Natural killer cell (primary cell): ENCODE measurements at places on chromosomes 1 and 21. TPM values are rescaled to one million over a fixed set of nuclear protein-coding genes. Genes with fewer than 3 reads are reported as not detected.

- DNase-seq: no peak
Observed at GRCh38 chr1:184629266-184629665, 125.4 kb downstream of the EDEM3 start.

DNA sequence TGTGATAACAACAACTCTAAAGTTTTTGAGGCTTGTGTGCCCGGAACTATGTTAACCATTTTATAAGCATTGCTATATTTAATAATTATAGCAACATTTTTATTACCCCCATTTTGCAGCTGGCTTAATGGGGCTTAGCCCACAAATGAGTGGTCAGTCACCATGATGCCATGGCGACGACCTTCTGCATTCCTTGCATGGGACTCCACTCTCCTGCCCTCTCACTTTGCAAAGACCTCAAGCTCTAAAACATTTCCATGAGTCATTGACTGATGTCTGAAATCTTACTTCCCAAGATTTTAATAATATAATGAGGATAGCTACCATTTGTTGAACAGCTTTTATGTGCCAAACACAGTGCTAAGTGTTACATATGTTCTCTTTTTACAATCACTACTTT is 15.4 kb downstream of the NGF start:
- DNase-seq: no peak

DNA sequence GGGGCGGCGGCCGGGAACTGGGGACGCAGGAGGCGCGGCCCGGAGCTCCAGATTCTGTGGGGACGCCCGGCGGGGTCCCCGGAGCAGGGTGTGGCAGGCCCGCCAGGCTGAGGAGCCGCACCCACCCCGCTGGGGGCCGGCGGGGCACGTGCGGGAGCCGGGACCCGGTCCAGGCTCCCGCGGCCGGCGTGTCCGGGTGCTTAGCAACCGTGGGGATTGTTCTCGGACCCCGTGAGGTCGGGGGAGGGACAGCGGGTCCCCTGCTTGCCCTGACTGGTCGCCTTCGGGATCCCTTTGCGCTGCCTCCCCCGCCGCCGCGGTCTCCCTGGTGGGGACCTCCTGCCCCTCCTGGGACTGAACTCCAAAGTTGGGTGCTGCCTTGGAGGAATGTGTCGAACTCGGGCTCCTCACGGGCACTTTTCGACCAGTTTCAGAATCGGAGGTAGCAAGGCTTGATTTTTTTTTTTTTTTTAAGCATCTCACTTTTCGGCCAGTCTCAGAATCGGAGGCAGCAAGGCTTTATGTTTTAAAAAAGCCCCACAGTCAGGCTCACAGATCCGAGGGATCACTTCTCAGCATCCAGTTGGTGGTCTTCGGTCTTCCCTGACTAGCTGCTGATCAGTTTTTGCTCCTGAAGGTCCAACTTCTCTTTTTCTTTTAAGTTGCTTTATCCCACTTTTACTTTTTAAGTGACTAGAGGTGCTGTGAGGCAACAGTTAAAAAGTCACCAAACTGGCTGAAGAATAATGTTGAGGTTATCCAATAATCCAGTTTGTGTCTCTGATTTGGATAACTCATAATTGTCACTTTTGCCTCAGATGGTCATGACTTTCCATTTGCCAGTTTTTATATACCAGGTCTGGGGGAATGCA is 648 bp downstream of the FAM76A start:
- DNase-seq: peak; percentile 50

UBASH3A gene
- 5.0 TPM for total RNA-seq

LIN28A gene
- not detected for total RNA-seq

GRCh38 chr1:42177541-42177981 is 13.0 kb upstream of the GUCA2A start:
- no peak for DNase-seq

- no peak for DNase-seq
Observed at GRCh38 chr21:46038871-46039397, 57.4 kb downstream of the COL6A1 start.

DNA sequence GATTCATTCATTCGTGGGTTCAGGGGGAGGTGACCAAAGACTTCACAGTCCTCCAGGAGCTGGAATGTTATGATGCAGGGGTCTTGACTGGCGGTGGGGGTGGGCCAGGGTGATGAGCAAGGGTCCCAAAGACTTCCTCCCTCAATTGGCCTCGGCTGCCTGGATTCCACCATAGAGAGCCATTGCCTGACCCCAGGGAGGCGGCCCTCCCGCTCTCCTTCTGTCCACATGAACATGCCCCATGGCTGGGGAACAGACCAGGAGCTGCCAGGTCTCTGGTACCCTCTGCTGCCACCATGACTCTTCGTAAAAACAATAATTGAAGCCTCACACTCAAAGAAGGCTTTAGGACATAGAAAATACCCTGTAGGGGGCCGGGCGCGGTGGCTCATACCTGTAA is 102.5 kb upstream of the CASZ1 start:
- no peak for DNase-seq

DNA sequence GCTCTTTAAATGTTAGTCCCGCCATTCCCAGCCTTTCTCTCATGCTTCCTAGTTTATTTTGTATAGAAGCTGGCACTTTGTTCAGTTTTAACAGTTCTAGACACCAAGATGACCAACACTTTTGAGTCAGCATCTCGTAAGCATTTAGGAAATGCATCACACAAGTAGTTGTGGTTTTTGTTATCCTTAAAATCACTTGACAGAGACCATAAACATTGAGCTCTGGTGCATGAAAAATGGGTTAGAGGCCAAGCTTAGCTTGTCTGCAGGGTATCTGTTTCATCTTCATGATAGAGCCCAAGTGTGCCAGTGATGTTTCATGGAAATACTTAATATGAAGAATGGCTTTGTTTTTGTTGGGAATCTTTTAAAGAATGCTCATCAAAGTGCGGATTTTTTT is 159.7 kb downstream of the DISP1 start:
- no peak for DNase-seq

DNA sequence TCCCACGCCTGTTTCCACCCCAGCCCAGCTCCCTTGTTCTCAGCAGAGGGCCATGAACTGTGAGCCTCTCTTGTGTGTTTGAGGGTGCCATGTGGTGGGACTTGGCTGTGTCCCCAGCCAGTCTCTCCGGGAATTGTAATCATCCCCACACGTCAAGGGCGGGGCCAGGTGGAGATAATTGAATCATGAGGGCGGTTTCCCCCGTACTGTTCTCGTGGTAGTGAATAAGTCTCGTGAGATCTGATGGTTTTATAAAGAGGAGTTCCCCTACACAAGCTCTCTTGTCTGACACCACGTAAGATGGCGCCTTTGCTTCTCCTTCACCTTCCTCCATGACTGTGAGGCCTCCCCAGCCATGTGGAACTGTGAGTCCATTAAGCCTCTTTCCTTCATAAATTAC is 57.2 kb upstream of the COL6A2 start:
- DNase-seq: no peak

DNA sequence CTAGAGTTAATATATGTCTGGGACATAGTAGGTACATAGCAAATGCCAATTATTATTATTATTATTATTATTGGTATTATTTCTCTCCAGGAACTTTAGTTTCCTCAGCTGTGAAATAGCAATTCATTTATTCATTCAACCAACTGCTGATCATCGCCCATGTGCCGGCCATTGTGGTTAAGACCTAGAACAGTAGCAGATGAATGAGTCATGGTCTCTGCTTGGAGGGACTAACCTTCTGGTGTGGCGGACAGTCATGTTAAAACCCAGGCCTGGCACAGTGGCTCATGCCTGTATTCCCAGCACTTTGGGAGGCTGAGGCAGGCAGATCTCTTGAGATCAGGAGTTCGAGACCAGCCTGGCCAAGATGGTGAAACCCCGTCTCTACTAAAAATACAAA is 23.8 kb upstream of the LDLRAP1 start:
- DNase-seq: no peak

DNA sequence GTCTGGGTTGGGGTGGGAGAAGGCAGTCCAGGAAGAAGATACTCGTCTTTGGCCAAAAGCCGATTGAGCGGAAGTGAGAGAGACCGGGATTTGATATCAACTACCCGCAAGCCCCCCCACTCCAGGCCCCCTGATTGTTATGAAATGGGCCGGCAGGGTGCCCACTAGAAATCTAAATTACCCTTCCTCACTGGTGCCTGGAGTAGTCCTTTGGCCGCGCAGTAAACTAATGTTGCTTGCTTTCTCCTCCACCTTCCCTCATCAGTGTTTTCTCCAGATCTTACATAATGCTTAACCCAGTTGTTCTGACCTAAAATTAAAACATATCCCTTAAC is 119.2 kb upstream of the BARHL2 start:
- DNase-seq: no peak

DNA sequence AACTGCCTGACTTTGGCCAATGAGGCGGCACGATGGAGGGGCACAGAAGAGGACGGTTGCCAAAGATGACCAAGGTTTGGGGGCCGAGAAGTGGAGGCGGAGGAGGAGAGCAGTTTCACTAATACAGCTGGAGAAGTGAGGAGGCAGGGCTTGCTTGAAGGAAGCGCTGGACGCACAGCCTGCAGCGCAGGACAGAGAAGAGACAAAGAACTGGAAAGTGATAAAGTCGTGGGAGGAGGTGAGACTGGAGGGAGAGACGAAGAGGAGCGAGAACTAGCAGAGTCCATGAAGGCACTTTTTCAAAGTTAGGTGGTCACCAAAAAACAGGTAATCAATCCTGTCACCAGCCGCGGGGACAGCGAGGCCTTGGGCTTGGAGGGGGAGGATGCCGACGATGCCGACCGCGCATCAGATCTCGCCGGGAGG is 771 bp downstream of the PACC1 start:
- no peak for DNase-seq

DNA sequence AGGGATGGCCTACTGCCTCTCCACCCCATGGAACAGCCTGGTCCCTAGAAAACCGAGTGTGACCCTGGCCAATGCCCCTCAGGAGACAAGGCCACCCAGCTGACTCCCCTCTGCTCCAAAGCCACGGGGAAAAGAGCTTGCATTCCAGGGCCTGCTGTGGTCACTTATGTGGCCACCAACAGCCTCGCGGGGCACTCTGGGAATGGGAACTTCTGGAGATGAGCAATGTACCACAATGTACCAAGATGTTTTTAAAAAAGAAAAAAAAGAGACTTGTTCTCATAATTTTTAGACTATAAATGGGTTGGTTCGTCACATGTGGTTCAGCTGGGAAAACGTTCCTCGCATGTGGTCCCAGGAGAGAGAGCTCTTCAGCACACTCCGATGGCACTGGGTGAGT is 62.8 kb downstream of the SLC66A1 start:
- no peak for DNase-seq

GRCh38 chr1:6026095-6026809 is 19.4 kb upstream of the KCNAB2 start:
- peak; percentile 97 for DNase-seq

HCRTR1 gene
- total RNA-seq: not detected

GRCh38 chr1:159883134-159883533 is 16.8 kb downstream of the CFAP45 start:
- no peak for DNase-seq

OR1C1 gene
- total RNA-seq: not detected

GRCh38 chr1:97050506-97050905 is 328.9 kb downstream of the PTBP2 start:
- no peak for DNase-seq

CELA2B gene
- total RNA-seq: not detected

GRCh38 chr1:4510276-4510691 is 144.1 kb upstream of the AJAP1 start:
- DNase-seq: no peak

TINAGL1 gene
- not detected for total RNA-seq

DNA sequence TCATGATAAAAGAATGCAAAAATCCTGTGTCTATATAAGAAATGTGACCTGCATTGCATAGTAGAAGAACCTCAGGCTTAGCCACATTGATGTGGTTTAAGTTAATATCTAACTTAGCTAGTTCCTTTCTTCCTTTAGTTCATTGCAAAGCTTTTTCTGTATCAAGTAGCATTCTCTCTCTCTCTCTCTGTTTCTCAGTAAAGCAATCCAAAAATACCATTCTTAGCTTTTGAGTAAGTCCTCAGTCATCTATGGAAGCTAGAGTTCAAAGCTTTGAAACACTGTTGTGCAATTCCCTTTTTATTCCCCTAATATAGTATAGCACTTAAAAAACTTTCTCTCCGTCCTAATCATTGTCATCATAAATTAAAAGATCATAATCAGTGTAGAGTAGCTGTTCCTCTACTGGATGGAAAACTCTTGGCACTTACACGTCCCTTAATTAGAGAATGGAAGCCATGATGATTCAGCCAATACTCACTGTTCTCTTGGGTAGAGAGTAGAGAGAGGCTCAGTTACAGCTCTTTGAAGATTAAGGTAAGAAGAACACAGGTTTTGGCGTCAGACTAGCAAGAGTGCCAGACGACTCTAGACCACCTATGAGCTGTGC is 350.3 kb upstream of the LYPLAL1 start:
- DNase-seq: no peak

GRCh38 chr1:192937128-192937527 is 122.0 kb downstream of the UCHL5 start:
- no peak for DNase-seq

SERTAD4 gene
- not detected for total RNA-seq

SELENBP1 gene
- total RNA-seq: not detected

TFF1 gene
- total RNA-seq: not detected

DNA sequence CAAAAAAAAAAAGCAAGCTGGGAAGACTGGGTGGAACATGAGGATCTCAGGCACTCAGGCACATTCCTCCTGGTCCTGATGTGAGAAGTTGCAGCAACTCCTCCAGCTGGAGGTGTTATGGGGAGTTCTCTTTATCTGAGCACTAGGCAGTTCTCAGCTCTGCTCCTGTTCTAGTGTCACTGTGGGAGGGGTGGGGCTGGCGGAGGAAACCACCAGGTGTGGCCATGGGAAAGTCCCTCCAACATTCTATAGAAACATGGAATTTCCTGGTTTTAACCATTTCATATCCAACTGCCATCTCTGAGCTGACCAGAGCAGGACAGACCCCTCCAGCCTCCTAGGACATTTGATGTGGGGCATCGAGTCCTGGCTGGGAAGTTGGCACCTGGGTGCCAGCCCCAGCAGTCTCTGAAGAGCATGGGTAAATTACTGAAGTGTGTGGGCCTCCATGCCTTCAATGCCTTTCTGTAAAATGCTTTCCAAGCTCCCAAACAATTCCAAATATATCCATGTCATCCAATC is 804 bp upstream of the IKBKE start:
- DNase-seq: peak; percentile 72

DNA sequence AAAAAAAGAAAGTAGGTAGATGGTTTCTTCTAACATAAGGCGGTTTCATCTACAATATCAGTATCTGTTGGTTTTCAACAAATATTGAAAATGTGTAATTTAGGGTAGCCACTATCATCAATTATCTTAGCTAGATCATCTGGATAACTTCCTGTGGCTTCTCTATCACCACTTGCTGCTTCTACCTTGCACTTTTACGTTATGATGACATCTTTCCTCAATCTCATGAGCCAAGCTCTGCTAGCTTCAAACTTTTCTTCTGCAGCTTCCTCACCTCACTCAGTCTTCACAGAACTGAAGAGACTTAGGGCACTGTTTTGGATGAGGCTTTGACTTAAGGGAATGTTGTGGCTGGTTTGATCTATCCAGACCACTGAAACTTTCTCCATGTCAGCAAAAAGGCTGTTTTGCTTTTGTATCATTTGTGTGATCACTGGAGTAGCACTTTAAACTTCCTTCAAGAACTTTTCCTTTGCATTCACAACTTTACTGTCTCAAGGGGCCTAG is 144.9 kb upstream of the HP1BP3 start:
- DNase-seq: peak; percentile 16
